ENCODE measurements at places on chromosomes 11 and 22. TPM values are rescaled to one million over a fixed set of nuclear protein-coding genes. Genes with fewer than 3 reads are reported as not detected.

CCT8L2 gene
- total RNA-seq = not detected

GRCh38 chr22:20244691-20245576 is 23.2 kb downstream of the RTN4R start:
- peak; percentile 24 for DNase-seq

MS4A1 gene
- total RNA-seq = not detected

RBFOX2 gene
- total RNA-seq = 62.2 TPM

GRCh38 chr22:39910876-39911613 is 10.2 kb downstream of the GRAP2 start:
- DNase-seq = no peak
